Esophagus muscularis mucosa (tissue), 4 donors: ENCODE measurements at places on chromosomes 7 and 10. TPM values are rescaled to one million over a fixed set of nuclear protein-coding genes. Genes with fewer than 3 reads are reported as not detected.

The LIPN gene
- total RNA-seq: 0.33 TPM

The CALML3 gene
- total RNA-seq: not detected

The PITRM1 gene
- 86.8 TPM for total RNA-seq

The TFPI2 gene
- total RNA-seq: 1.9 TPM

The NAT16 gene
- total RNA-seq: not detected

The OR2A1 gene
- total RNA-seq: not detected

The TMEM176A gene
- 47.7 TPM for total RNA-seq

The TRPV5 gene
- total RNA-seq: not detected

The NODAL gene
- not detected for total RNA-seq

The GLRX3 gene
- 54.0 TPM for total RNA-seq

The SLC13A1 gene
- total RNA-seq: not detected

DNA sequence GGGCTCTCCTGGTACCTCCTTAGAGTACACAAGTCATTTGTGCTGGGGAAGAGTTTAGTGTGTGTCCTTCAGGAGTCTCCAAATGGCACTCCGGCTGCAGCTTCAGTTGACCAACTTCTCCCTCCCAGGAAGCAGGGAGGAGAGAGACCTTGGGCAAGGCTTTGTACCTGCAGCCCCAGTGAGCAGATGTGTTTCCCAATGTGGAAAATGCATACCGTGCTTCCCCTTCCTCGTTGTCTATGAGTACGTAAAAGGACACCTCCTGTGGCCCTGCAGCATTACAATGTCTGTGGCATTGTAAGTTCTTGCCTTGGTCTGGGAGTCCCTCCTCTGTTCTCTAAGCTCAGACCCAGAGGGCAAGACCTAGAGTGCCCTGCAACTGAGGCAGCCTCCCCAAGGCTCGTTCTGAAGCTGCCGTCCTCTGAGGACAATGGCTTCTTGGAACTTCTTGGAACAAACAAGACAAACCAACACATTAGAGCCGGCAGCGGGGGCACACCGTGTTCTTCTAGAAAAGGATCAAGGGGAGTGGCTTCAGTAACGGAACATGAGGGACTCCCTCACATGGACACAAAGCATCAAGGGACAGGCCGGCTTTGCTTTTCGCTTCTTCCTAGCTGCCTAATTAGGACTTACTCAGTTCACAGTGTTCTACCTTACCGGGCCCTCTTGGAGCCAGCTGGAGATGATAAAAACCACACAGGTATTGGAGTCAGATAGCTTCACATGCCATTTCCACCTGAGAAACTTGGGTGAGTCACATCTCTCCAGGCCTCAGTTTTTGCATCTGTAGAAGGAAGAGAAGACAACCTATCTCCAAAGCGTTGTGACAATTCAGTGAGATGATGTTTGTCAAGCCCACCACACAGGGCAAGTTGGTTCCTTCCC lies 20.9 kb upstream of the PPA1 start:
- DNase-seq: no peak

DNA sequence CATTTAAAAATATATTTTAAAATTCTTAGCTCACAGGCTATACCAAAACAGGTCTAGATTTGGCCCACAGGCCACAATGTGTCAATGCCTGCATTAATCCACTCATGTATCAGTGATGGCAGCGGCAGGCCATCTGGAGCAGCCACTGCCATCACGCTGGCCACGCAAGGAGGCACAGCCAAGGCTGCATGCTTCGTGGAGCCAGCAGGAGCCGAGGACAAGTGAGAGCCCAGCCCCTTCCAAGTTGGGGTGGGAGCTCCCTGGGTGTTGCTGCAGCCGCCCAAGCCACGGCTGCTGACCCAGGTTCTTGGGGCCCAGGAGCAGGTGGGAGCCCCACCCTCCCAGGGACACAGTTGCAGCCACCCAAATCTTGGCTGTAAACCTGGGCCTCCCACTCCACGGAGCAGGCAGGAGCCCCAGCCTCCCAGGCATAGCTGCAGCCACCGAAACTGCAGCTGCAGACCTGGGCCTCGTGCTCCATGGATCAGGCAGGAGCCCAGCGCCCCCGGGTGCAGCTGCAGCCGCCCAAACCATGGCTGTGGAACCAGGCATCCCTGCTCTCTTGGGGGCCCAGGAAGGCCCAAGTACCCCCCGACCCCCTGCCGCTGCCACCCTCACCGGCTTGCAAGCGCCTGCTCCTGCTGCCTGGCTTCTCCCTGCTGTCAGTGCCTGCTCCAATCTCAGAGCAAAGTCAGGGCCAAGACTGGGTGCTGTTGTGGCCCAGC lies 87.3 kb upstream of the CACUL1 start:
- DNase-seq: no peak

- DNase-seq: no peak
Observed at GRCh38 chr10:70192326-70192968, 22.1 kb upstream of the SAR1A start.

- DNase-seq: no peak
Observed at GRCh38 chr10:91284486-91285090, 64.1 kb downstream of the PCGF5 start.

- DNase-seq: no peak
Observed at GRCh38 chr10:84478151-84478550, 149.8 kb downstream of the CCSER2 start.

DNA sequence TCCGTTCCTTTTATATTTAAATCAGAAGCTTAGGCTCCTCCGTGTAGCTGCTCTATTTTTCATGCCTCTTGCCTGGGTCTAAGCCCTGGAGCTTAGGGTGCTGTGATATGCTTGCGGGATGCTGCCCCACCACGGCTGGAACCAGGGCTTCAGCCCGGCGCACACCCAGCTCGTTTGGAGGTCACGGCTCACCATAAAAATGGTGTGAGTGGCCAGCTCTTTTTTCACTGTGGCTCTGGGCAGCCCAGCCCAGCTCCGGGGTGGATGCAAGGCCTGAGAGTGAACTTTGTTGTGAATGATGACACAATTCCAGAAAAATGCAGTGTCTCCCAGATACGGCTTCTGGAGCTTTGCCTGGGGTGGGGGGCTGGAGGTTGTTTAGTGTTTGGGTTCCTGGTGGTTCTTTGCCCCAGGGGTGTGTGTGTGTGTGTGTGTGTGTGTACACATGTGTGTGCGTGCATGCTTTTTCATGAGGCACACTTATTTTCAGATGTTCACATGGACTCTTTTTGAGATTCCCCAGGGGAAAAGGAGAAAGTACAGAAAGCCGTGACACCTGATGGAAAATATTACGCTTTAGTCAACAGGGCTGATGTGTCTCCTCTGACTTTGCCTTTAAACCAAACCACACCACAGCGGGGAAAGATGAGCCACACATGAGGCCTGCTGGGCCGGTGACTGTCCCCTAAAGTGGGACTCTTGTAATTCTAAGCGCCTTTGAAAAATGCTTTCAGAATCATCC lies 46.2 kb downstream of the GRK5 start:
- no peak for DNase-seq

GRCh38 chr7:94621120-94621519 lies 34.8 kb downstream of the SGCE start:
- DNase-seq: no peak

DNA sequence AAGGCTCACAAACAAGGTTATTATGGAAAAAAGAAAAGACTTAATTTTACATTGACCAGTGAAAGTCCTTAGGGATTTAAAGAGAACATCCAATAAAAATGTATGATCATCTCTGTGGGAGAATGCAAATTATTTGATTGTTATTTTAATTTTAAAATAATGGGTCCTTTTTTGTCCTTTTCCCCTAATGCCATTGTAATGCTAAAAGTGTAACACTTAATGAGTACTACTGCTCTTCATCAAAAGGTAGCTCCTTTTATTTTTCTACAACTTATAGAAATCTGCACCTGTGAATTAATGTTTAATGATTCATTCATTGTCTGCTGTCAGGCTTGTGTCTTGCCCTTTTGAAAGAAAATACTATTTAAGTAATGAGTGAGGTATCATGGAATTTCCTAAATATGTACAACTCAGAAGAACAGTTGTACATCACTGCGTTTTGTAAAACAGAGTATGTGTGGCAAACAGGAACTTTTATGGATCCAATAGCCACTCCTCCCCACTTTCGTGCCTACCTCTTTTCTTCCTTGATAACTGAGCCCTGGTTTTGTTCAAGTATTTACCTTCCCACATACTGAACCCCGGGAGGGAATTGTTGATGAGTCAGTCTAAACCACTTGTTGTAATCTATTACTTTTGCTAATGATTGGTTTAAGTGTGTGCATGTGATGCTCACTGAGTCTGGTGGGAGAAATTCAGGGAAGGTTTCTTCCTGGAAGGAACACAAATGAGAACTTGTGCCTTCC lies 19.9 kb upstream of the TRUB1 start:
- peak; percentile 5 for DNase-seq

DNA sequence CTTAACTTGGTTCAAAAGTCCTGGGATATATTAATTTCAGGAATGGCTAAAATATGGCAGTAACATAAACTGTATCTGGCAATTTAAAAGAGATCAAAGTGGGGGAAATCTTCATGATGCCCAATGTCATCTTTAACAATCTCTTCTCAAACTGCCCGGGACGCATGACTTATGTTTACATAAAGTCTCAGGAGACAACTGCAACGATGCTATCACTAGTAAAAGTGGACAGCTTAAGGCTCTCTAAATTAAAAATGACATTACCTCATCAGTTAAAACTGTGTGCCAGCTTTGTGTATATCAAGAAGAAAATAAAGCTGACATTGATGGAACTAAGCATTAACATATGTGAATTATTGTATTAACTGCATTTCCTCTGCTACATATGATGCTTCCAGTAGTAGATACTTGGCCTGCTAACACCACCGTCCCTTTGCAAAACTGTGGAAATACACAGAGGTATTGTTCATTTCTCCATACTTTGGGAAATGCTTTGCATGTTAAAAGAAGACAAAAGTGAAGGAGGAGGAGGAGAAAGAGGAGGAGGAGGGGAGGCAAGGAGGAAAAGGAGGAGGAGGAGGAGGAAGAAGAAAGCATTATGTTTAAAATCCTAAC lies 62.4 kb downstream of the NRP1 start:
- no peak for DNase-seq

GRCh38 chr7:68963552-68963951 lies 634.7 kb upstream of the AUTS2 start:
- DNase-seq: no peak

DNA sequence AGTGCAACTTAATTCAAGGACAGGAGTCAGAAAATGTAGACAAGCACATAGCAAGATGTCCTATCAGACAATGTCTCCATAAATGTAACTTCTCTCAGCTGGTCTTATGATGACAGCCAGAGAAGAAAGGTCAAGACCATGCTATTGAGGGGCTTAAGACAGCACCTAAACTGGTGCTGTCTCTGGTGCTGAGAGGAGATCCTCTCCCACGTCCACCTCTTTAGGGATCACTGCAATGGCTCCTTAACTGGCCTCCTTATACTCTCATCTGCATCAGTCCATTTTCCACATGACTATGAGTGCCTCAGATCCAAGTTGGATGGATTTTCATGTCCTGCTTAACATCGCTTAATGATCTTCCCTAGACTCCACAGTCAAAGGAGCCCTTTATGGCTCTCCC lies 210.6 kb downstream of the ARL4A start:
- no peak for DNase-seq

- no peak for DNase-seq
Observed at GRCh38 chr7:108239501-108240225, 109.5 kb upstream of the LAMB4 start.

DNA sequence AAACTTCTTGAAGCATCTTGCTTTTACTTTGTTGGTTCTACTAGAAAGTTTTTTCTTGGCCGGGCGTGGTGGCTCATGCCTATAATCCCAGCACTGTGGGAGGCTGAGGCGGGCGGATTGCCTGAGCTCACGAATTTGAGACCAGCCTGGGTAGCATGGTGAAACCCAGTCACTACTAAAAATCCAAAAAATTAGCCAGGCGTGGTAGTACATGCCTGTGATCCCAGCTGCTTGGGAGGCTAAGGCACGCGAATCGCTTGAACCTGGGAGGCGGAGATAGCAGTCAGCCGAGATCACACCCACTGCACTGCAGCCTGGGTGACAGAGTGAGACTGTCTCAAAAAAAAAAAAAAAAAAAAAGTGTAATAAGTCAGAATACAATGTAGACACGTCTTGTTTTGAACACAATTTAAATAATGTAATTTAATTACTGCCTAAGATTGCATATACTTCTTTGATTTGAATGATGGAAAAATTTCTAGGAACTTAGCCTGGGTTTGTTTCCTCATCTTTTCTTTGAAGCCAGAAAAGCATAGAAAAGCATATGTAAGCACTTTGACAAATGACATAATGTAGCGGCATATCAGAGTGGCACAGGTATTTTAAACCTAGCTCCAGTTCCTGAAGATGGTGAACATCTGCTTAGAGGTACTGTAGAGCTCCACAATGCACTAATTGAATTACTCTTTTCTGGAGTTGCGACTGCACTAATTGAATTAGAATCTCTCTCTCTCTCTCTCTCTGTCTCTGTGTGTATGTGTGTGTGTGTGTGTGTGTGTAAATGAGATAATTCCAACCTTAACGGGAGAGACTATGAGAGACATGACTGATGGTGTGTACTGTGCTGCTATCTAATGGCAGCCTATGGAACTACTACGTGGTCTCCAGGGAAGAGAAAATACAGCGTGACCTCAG lies 87.8 kb downstream of the BTRC start:
- DNase-seq: no peak

- DNase-seq: no peak
Observed at GRCh38 chr7:2141651-2142050, 91.1 kb downstream of the MAD1L1 start.

GRCh38 chr7:29843726-29844125 lies 37.4 kb downstream of the WIPF3 start:
- peak; percentile 47 for DNase-seq

- DNase-seq: no peak
Observed at GRCh38 chr10:43340619-43341018, 30.8 kb upstream of the FXYD4 start.

DNA sequence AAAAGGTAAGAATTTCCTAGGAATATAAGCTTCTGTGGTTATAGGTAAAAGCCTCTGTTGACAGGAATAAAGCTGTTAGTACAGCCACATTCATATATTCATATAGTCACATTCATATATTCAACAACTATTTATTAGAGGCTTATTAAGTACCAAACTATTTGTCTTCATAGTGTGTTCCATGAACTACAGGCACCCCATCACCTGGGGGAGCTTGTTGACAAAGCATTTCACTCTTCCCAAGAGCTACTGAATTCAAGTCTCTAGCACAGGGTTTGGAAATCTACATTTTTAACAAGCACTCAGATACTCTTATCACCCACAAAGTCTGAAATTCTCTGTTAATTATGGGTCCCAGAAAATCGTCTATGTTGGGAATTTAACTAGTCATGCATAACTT lies 110.6 kb downstream of the RNLS start:
- DNase-seq: no peak

DNA sequence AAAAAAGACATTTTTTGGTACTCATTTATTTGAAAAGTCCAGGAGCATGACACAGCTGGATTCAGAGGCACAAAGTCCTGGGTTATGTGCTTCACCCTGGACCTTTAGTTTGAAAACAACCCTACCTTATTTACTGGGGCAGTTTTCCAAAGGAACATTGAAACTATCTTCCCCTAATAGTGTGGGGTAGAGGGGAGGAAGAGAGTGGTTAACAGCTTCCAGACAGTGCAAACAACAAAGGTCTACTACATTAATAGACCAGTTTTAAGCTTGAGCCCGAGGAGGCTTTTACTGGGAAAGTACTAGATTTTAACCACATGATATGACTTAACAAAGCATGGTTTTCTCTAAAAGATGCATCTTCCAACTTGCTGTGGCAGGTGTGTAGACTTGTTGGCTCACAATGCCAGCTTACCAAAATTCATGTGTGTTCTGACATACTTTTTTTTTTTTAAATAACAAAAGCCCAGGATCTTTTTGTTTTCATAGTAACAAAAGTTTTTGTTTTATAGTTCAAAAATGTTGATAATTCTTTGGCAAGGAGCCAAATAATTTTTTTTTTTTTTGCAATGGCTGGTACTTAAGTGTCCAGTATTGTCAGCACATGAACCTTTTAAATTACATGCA lies 1.8 kb downstream of the GSTO1 start:
- no peak for DNase-seq

- DNase-seq: no peak
Observed at GRCh38 chr7:103541026-103541425, 95.0 kb upstream of the SLC26A5 start.
